ENCODE measurements at places on chromosomes 13 and 19. TPM values are rescaled to one million over a fixed set of nuclear protein-coding genes. Genes with fewer than 3 reads are reported as not detected.

The ZNF560 gene
- 0.11 TPM for total RNA-seq

The SERPINE3 gene
- total RNA-seq = not detected

The CLEC17A gene
- total RNA-seq = 0.83 TPM

The ACER1 gene
- not detected for total RNA-seq

The CPT1C gene
- 0.69 TPM for total RNA-seq

The CATSPERD gene
- not detected for total RNA-seq

The IL11 gene
- 0.18 TPM for total RNA-seq

The PSPN gene
- total RNA-seq = 1.2 TPM

The LRG1 gene
- 0.09 TPM for total RNA-seq

The JUND gene
- total RNA-seq = 527 TPM

The BICRA gene
- total RNA-seq = 8.7 TPM

The CDX2 gene
- not detected for total RNA-seq

The MAU2 gene
- 38.4 TPM for total RNA-seq

The B9D2 gene
- 3.1 TPM for total RNA-seq

The OR7C1 gene
- not detected for total RNA-seq

The IGFL2 gene
- not detected for total RNA-seq

The SRRM5 gene
- total RNA-seq = 0.54 TPM

The ZNF616 gene
- total RNA-seq = 11.2 TPM

The NLRP11 gene
- 0.14 TPM for total RNA-seq

The CYP4F8 gene
- not detected for total RNA-seq

The F2RL3 gene
- total RNA-seq = not detected

The LILRB4 gene
- total RNA-seq = not detected

The ZNF577 gene
- 5.7 TPM for total RNA-seq

The DAND5 gene
- total RNA-seq = not detected

The SPACA4 gene
- not detected for total RNA-seq

The CYP4F22 gene
- total RNA-seq = 1.7 TPM

The OR7A5 gene
- total RNA-seq = not detected

The IZUMO2 gene
- not detected for total RNA-seq

The ADPRHL1 gene
- 0.23 TPM for total RNA-seq

The GTF2F1 gene
- 50.4 TPM for total RNA-seq

The SAMD1 gene
- total RNA-seq = 66.9 TPM

The CEACAM4 gene
- not detected for total RNA-seq

The PLEKHA4 gene
- 9.4 TPM for total RNA-seq

The GAPDHS gene
- total RNA-seq = not detected

The CD70 gene
- total RNA-seq = 26.2 TPM

The CEBPG gene
- 28.3 TPM for total RNA-seq

The PDX1 gene
- total RNA-seq = not detected

The ZNF229 gene
- total RNA-seq = 1.0 TPM

The TSHZ3 gene
- 0.16 TPM for total RNA-seq

The IL17D gene
- total RNA-seq = 0.49 TPM

The SMIM44 gene
- total RNA-seq = not detected

The PLIN4 gene
- total RNA-seq = 0.05 TPM

The MEF2B gene
- total RNA-seq = 1.4 TPM

The MCEMP1 gene
- not detected for total RNA-seq

The SHD gene
- not detected for total RNA-seq

The KLK12 gene
- not detected for total RNA-seq

The WDR62 gene
- total RNA-seq = 19.8 TPM

The TGFB1 gene
- 123 TPM for total RNA-seq
